Left ventricle myocardium inferior (tissue), 1 donor: ENCODE measurements at places on chromosomes 4 and X.

DNA sequence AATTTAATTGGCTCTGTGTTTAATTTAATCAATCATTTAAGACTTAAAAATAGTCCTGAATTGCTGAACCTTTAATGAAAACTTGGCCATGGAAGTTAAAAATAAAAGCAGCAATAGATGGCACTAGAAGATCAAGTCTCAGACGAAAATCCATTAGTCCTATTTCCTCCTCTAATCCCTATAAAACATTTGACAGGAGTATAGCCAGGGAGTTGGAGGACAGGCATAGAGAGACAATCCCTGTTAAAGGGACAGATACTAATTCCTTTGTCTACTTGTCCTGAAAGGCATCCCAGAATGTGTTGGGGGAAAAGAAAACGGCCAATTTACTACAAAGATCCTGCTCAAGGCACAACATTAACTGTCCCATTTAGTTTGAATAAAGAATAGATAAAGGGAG lies 276.3 kb upstream of the TACR3 start:
- no peak for DNase-seq

DNA sequence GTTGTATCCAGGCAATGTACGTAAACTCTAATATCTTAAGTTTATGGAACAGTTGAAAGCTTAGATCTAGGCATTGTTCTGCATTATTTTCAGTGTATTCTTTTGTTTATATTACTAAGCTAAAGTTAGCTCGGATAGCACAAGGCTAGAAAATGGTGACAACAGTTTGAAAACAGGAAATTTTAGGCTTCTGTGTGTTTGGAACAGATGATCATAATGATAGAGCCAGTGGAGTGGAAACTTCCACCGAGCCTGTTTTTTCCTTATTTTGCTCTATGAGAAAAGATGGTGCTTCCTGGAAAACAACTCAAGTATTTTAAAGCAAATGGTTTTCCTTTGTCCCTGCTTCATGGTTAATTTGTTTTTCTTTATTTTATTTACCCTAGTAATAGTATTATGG lies 70.8 kb downstream of the GAB1 start:
- DNase-seq: no peak

DNA sequence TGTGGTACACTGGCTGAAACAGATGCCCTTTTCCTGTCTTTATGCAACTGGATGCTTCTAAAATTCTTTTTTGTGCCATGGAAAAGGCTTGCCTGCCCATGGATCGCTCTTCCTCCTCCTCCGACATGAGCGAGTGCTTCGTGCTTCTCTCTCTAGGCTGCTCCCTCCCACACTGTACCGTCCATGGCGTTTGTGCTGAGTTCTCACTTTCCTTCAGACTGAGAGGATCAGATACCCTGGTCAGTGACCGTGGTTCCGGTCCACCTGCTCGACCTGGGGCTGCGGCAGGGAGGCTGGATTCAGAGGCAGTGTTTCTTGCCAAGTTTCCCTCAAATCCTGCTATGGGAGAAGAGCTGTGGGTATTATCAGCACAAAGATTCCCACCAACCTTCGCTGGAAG lies 10.2 kb upstream of the CLDN24 start:
- DNase-seq: no peak

DNA sequence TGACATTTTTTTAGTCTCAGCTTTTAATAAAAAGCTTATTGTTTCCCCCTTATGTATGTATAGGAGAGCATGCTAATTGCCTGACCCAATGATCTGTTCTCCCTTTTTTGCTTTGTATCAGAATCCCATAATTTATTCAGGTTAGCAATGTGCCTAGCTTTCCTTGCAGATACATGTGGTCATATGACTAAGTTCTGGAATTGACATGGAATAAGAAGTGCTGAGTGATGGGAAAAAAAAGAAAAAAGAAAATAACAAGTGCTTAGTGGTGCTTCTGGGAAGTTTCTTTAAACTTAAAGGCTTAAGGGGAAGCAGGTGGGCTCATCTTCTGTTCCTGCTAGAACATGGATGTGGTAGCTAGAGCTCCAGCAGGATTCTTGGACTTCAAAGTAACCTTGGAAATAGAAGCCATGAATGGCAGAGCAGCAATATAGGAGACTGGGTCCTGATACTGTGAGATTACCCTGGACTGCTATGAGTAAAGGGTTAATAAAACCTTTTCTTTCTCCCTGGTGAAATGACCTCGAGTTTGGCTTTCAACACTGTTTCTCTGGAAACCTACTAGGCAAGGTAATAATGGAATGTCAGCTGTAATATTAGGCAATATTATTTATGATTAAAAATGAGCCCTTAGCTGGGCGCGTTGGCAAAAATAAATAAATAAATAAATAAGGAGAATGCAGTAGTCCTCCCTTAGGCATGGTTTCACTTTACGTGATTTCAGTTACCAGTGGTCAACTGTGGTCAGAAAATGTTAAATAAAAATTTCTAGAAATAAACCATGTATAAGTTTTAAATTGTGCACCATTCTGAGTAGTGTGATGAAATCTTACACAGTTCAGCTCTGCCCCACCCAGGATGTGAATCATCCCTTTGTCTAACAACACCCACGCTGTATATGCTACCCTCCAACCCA lies 16.7 kb upstream of the RBM41 start:
- DNase-seq: no peak

DNA sequence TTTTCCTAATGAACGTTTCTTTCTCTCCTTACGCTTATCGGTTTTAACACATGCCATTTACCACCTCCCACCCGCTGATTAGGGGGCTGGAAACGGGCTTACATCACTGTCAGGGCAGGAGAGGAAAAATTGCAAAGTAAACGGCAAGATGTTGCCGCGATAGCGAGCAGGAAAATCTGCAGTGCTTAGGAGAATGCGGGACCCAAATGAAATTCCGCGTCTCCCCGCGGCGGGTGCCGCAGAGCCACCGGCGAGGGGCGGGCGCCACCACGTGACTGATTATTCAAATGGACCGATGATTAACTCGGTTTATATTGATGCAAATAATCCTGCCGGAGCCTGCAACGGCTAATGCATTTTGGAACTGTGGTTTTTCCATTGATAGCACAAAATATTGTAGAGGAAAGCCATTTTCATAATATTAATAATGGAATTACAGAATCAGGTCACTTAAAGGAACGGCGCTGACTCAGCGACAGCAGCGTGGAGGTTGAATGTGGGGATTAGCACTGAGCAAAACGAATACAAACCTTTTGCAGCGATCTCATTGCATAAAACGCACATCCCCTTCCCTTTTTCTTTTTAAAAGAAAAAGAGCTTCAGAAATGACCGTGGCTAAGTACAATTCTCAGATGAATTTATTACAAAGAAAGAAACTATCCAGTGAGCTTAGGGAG lies 224.2 kb downstream of the STIM2 start:
- DNase-seq: peak; percentile 24

- DNase-seq: no peak
Measured at GRCh38 chr4:126604268-126604867, 1028.4 kb upstream of the INTU start.

DNA sequence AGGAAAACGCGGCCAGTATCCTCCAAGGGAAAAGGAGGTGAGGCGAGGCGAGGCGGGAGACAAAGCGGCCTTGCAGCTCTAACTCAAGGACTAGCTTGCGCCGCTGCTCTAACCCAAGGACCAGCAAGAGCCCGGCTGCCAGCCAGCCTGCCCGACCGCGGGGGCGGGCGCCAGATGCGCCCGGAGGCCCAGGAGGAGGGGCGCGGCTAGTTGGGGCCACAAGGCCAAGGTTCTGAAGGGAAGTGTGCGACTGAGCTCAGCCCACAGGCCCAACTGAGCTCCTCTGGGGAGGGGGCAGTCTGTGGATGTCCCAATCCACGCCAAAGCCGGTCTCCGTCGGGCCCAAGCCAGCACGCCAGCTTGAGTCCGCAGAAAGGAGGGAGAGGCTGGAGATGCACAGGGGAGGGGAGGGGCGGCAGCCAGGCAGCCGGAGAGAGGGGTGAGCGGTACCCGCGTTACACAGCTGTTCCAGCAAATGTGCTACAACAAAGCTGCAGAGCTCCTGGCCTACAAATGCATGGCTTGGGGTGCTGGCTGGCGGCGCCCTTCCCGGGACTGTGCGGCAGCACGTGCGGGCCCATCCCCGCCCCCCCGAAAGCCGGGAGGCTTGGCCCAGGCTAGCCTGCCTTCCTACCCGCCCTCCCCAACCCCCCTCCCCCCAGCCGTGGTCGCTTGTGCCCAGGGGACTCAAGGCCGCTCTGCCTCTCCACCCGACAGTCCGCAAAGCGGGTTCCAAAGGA lies 637 bp downstream of the AMER1 start:
- DNase-seq: peak; percentile 19

DNA sequence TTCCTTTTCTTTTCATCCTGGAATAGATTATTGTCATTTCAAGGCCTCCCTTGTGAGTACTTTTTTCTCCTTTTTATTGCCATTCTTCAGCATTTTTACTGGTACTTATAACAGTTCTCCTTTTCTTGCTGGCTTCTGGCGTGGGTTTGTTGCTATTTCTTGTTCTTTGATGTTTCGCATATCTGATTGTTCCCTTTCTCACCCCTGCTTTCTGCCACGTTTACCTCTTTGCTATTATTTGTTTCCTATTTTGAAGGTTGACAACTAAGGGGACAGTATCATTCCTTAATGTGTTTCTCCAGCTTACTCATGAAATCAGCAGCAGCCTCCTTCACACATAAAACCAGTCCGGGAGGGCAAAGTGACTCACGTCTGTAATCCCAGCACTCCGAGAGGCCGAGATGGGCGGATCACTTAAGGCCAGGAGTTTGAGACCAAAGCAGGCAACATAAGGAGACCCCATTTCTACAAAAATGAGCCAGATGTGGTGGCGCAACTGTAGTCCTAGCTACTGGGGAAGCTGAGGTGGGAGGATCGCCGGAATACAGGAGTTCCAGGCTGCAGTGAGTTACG lies 72.6 kb downstream of the DMD start:
- no peak for DNase-seq

DNA sequence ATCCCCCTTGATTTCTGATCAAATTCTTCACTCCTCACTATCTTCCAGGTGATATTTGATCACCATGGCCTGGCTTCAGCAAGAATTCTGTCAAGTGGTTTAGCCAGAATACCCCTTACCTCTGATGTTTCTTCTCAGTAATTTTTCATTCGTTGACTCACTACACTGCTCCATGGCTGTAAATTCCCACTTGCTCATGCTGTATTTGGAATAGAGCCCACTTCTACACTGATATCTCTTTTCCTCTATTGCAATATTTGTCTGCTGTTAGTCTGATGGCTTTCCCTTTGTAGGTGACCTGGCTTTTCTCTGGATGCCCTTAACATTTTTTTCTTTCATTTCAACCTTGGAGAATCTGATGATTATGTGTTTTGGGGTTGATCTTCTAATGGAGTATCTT lies 73.9 kb upstream of the DIPK2B start:
- no peak for DNase-seq

DNA sequence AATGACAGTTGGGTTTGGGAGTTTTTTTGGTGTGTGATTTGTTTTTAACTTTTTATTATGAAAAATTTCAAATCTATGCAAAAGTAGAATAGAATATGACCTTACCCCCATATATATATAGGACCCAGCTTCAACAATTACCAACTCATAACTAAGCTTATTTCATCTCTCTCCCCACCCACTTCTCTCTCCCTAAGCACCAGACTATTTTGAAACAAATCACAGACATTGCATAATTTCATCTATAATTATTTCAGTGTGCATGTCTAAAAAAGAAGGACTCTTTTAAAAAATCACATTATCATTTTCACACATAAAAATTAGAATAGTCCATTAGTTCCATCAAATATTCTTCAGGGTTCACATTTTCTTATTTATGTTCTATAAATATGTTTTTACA lies 28.3 kb upstream of the NKX6-1 start:
- DNase-seq: no peak

DNA sequence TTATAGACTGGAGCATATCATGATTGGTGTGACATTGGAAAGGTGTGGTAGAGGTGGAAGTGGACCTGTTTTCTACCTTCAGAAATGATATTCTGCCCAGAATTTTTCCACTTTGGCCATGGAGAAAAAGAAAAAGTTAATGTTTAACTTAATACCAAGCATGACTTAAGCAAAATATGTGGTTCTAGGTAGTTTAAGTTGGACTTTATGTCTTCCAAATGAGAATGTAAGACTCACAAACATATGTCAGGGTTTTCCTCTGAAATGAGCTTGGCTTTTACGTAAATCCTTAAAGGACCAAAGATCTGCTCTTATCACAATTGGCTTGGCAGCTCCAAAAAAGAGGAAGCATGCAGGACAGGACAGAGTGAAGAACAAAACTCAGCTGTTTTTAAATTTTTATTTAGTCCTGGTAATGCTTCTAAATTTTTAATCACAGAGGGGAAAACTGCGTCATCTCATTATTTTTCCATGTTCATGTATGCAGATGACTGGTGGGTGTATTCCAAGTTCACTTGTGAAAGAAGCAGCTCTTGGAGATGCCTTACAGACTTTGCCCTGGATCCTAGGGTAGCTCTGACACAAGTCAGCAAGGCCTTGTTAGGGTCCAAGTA lies 98.2 kb downstream of the ANK2 start:
- no peak for DNase-seq

DNA sequence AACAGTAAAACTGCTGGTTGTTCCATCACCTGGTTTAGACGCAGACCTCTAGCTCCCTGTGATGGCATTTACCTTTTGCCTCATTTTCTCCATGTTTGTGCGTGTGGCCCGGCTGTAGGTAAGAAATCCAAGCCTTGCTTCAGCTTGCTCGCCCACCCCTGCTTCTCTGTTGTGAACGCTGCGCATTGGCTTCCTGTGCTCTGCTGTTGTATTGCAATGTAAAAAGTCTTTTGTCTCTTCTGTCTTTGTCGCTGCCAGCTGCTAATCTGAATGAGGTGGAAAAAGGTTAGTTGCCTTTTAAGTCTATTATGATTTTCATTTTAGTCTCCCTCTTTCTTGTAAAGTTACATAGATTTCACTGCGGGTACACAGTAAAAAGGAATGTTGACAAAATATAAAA lies 127.3 kb upstream of the PACRGL start:
- no peak for DNase-seq

- DNase-seq: no peak
Measured at GRCh38 chrX:24243188-24243587, 70.7 kb downstream of the SUPT20HL2 start.
